ENCODE measurements at places on chromosomes 2 and 18.

DNA sequence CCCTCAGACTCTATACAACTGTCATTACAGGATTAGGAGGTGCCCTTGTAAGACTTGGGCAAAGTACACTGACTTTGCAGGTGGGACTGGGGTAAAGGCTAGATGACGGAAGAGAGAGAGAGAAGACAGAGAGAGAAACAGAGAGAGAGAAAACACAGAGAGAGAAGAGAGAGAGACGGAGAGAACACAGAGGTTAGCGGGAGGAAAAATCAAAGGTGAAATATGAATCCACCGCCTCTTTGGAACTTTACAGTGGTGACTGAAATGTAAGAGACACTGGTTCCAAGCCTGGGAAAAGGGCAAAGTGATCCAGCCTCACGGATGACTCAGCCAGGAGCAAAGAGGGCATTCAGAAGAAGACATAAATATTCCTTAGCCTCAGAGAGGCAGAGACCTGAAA lies 25.1 kb upstream of the CAB39 start:
- DNase-seq: no peak

DNA sequence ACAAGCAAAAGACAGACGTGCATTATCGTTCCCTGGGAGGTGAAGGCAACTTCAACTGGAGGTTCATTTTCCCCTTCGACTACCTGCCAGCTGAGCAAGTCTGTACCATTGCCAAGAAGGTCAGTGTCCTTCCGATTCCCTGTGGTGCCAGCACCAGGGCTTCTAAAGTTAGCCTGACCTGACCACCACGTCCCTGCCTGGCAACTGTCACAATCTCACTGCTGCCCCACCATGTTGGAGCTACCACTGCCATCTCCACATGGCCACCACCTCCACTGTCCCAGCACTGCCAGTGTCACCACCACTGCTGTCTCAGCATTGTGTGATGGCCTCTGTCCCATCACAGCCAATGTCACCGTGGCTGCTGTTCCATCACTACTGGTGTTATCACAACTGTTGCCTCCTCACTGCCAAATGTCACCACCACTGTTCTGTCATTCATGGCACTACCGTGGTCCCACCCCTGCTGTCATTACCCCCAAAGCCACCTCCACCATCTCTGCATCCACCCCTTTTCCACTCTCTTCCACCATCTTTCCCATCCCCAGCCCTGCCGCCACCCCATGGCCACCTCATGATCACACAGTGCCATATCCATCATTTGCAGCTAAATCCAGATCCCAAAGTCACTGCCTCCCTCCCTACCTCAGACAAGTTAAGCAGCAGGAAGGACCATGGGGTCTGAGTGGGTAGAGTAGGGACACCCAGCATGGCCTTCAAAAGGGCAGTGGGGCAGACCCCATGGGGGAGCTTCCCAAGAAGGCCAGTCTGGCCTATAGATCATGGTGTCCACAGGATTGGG lies 216.5 kb downstream of the DYSF start:
- no peak for DNase-seq

DNA sequence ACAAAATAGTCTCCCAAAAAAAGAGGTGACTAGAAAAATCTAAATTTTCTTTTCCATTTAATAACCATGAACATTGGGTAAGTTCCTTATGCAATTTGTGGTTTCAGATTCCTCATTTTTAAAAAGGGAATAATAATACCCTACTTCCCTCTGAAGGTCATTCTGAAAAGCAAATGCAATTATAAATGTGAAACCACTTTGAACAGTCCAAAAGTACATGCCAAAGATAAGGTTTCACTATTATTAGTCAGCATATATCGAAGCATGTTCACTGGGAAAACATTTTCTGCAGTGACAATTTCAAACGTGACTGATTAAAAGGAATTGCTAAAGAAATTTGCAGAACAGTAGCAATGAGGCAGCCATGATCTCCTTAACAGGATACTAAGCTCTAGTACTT lies 100.1 kb upstream of the RNF152 start:
- no peak for DNase-seq

DNA sequence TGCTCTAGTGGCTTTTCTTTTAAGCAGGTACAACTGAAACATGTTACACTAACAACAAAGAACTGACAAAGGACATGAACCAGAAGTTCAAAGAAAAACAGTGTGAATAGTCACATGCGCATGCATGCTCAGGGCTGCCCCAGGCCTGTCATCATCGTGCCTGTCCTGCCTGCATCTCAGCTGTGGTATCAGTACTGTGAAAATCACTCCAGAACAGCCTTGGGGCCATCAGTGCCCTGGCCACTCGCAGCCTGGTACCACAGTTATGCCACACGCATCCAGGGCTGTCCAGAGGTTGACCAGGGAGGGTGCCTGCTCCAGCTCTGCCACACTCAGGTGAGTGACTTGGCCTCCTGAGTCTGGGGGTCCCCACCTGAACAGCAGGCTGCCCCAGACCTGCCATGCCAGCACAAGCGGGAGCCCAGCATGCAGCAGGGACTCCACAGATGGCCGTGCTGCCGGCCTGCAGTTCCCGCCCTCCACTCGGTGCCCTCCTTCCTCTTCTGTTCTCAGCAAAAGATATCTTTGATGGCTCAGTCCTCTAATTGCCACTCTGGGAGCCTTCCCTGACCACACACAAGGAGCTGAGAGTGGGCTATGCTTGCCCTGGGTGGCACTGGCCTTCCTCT lies 12.3 kb downstream of the LIMS2 start:
- no peak for DNase-seq

DNA sequence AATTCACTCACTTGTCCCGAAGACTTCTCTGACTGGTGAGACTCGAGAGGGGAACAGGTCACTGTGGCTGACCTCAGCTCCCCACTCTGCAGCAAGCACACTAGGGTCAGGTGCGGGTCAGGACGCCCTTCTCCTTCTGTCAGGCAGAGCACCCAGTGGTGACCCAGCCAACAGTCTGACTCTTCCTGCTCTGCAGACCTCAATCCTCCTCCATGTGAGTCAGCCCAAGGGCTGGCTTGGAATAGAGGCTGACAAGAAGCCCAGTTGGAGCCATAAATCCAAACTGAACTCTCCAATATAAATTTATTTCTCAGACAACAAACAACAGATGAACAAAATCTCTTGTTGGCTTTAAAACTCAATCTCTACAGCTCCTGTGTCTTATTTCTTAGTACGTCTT lies 253.1 kb downstream of the SH3BP4 start:
- no peak for DNase-seq

- no peak for DNase-seq
These were observed 57.6 kb upstream of the RPRM start for GRCh38 chr2:153536115-153536514.

- DNase-seq: no peak
These were observed 156.6 kb upstream of the ID2 start for GRCh38 chr2:8525236-8525581.

- DNase-seq: no peak
These were observed 51.0 kb upstream of the THOC1 start for GRCh38 chr18:318791-319291.

DNA sequence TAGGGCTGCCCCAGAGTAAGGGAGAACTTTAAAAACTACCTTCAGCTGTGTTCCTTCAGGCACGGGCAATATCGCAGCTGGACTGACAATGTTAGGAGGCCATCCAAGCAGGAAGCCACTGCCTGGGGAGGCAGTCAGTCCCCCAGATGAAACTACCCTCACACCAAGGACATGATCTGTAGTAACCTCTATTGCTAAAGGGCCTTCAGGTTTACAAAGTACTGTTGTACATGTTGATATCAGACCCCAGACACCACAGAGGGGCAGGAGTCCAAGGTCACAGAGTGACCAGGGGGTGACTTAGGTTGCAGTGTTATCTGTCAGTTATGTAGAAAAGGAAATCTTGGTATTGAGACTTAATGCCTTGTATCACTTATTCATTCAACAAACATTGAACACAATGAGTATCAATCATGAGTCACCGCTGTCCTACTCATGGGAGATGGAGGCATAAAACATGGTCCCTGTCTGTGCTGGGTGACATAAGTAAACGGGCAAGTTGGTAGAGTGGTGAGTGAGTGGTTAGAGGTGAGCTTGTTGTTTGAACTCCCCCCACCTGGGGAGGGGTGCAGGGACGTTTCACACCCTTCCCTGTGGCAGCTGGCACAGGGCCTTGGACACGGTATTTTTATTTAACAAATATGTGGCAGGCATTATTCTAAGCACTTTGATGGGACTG lies 7.1 kb downstream of the CABLES1 start:
- no peak for DNase-seq

DNA sequence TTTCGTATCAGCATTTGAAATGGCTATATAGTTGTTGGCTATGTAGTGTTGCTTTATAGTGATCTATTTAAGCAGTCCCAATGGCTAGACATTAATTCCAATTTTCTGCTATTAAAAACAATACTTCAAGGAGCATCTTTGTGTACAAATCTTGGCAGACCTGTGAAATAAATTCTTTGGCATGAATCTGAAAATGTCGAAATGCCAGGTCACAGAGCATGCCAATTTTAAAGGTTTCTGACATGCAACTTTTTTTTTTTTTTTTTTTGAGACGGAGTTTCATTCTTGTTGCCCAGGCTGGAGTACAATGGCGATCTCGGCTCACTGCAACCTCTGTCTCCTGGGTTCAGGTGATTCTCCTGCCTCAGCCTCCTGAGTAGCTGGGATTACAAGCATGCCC lies 26.8 kb upstream of the CABLES1 start:
- DNase-seq: no peak

GRCh38 chr2:143850084-143850483 lies 669.8 kb downstream of the ZEB2 start:
- DNase-seq: no peak

GRCh38 chr2:240602266-240603050 lies 15.9 kb downstream of the CAPN10 start:
- DNase-seq: no peak

DNA sequence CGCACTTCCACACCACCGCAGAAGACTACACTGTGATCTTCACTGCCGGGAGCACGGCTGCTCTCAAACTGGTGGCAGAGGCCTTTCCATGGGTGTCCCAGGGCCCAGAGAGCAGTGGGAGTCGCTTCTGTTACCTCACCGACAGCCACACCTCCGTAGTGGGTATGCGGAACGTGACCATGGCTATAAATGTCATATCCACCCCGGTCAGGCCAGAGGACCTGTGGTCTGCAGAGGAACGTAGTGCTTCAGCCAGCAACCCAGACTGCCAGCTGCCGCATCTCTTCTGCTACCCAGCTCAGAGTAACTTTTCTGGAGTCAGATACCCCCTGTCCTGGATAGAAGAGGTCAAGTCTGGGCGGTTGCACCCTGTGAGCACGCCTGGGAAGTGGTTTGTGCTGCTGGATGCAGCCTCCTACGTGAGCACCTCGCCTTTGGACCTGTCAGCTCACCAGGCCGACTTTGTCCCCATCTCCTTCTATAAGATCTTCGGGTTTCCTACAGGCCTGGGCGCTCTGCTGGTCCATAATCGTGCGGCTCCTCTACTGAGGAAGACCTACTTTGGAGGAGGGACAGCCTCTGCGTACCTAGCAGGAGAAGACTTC lies 12.5 kb downstream of the MOCOS start:
- no peak for DNase-seq

GRCh38 chr2:170818036-170818751 lies 1.5 kb downstream of the GAD1 start:
- no peak for DNase-seq

DNA sequence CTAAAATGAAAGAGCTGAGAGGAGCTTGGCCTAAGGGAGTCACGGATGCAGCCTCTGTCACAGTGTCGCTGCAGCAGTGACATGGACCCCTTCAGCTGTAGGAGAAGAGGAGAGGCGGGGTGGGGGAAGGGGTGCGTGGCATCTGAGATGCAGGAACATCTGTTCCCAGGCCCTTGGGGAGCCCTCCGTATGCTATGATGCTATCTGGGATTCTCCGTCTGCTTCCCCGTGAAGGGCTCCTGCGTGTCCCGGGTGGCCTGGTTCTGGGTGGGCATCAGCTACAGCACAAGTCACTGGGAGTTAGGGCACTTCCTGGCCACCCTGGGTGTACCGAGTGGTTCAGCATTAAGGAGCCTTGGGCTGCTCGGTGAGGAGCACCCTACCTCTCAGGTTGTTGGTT lies 35.6 kb upstream of the B3GNT7 start:
- no peak for DNase-seq

DNA sequence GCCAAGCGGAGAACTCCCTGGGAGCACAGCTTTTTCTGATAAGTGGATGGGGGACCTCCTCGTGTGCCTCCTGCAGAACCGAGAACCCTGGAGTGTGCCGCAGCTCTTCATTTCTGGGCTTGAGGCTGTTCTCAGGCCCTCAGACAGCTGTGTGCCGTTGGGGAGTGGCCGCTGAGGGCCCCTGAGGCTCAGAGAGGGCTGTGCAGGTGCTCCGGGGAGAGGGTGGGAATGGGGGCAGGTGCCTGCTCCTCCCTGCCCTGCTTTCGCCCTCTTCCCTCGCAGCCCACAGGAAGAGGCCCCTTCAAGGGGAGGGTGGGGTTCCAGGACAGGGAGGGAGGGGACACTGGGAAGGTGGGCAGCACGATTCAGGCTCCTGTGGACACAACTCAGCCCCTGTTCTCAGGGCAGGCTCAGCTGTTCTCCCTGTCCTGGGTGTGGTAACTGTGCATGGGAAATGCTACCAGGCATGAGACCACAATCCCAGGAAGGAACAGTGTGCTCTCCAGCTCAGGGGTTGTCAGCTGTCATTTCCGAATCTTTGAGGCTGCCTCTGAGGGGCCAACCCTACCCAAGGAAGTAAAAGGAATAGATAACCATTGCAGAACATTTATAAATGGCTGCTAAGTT lies 11.3 kb downstream of the LCT start:
- DNase-seq: no peak

DNA sequence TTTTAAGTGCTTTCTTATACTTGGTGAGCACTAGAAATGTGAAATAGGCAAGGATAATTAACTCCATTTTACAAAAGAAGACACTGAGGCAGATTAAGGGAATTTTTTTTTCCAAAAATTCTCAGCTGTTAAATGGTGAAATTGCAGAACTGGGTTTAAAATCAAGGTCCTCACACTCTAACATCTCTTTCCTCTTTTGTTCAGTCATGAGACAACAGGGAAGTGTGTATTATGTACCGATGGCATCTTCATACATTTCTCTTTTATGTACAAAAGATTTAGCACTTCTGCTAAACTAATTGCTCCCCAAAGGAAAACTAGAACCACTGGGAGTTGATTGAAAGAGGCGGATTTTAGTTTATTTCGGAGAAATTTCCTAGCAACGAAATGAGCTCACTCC lies 203.0 kb downstream of the SETBP1 start:
- no peak for DNase-seq

DNA sequence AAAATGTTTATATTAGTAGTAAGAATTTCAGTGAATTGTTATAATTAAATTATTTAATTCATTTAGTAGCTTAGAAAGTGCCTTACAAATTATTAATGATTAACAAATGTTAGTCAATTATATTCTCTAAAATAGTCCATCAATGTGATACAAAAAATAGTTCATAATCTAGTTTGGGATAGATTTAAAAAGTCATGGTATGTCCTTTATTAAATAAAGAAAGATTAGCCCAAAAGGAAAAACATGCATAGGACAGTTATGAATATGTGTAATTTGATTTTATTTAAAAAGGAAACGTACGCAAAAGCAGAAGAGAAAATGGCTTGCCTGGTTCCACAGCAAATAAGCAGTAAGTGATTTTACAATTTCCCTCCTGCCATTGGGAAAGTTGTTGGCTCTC lies 768.5 kb downstream of the TRIB2 start:
- no peak for DNase-seq

All from stimulated activated CD8-positive, alpha-beta memory T cell treated with anti-CD3 and anti-CD28 coated beads, Interleukin-2, amount 100 ng/mL, for 48 hours (primary cell).